ENCODE measurements at places on chromosomes 4 and X. TPM values are rescaled to one million over a fixed set of nuclear protein-coding genes. Genes with fewer than 3 reads are reported as not detected.
A peak's percentile ranks its signal among the peaks of the same experiment; 100 is the strongest.

DNA sequence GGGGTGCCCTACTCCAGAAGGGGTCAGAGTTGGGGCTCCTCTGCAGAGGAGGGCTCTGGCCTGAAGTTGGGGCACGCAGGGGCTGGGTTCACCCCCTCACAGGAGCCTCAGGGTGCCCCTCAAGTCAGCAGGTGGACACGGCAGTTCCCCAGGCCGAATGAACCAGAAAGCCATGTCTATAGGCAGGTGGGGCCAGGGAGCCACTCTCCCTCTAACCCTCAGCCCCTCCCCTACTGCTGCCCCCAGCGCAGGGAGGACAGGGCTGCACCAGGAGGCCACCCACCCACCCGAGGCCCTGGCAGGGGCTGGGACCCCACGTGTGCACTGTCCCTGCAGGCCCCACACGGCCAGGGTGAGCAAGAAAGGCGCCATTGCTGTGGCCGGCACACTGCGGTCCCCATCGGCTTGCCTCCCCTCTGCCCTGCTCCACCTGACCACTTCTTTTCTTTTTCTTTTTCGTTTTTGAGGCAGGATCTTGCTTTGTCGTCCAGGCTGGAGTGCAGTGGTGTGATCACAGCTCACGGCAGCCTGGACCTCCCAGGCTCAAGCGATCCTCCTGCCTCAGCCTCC is 83.8 kb downstream of the FAM53A start:
- DNase-seq: no peak

- no peak for DNase-seq
Observed at GRCh38 chr4:117481742-117482141, 396.4 kb upstream of the TRAM1L1 start.

DNA sequence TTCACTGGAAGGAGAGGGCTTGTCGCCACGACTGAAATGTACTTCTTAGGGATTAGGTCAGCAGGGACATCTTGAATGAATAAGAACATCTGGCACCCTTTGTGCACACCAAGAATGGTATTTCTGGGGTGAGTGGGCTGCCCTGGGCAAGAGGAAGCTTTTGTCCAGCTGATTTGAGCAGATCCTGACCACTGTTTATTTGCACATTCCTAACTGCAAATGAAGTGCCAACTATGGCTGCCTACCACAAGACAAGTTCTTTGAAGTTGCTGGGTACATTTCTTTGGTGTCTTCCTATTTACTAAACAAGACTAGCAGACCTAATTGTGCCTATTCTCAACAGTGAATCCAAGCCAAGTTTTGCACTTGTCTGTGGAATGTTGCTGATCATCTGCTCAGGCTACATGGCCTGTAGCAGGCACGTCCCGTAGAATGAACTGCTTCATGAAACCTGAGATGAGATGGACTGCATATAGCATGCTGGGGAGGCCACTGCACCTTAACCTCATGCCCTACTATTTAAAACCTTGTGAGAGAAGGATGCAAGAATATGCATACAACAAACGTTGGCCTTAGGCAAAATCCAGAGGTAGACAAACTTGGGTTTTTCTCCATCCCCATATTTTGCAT is 45.0 kb downstream of the PIR start:
- DNase-seq: no peak

GRCh38 chr4:82524570-82525152 is 37.1 kb downstream of the TMEM150C start:
- no peak for DNase-seq

DNA sequence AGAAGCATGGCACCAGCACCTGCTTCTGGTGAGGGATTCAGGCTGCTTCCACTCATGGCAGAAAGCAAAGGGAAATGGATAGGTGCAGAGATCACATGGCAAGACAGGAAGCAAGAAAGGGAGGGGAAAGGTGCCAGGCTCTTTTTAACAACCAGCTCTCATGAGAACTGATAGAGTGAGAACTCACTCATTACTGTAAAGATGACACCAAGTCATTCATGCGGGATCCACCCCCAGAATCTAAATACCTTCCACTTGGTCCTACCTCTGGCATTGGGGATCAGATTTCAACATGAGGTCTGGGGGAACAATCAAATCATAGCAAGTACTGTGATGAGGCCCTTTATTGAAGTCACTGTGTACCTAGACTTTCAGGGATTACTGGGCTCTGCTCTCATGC is 72.0 kb upstream of the PRDM5 start:
- DNase-seq: no peak

GRCh38 chr4:187274153-187274552 is 550.5 kb upstream of the FAT1 start:
- DNase-seq: no peak

- no peak for DNase-seq
Observed at GRCh38 chr4:156029691-156030090, 76.0 kb upstream of the CTSO start.

- no peak for DNase-seq
Observed at GRCh38 chr4:180156684-180157083, 2086.5 kb upstream of the TENM3 start.

DNA sequence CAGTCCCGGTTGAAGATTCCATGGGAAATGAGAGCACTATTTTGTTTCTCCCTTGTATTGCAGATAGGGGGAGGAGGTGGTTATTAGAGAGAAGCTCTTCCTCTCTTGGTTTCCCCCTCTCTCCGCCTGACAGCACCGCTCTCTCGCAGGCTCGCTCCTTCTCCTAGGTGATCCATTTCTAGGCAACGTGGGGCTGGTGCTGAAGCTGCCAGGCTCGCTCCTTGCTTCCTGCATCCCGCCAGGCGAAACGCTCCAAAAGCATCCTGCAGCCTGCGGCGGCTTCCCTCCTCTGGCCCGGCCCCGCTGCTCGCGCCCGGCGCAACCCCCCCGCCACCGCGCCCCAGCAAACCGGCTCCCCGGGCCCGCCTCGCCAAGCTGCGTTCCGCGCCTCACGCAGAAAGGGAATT is at the start of gene GRID2:
GRID2 (plus strand) TSS at position 346 of the 407 bp plus-strand sequence.
- peak; percentile 32 for DNase-seq

DNA sequence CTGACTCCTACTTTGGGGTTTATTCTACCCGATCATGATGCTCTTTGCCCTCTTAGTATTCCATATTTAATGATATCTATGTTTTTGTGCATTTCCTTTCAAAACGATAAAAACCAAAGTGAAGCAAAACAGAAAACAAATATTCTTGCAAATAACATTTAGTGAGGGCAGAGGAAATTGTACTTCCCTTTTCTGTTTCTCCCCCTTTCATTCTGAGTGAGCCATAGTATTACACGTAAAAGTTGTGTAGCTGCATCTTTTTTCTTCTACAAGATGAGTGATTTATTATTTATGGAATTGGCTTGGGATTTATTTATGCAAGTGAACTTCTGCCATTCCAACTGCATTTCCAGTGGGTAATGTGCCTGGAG is 109.9 kb downstream of the AFF2 start:
- no peak for DNase-seq

GRCh38 chr4:7959078-7959477 is 19.4 kb upstream of the AFAP1 start:
- DNase-seq: no peak

GRCh38 chrX:149371986-149372385 is 133.1 kb downstream of the IDS start:
- DNase-seq: no peak

GRCh38 chr4:104615926-104616325 is 121.2 kb upstream of the CXXC4 start:
- DNase-seq: no peak

DNA sequence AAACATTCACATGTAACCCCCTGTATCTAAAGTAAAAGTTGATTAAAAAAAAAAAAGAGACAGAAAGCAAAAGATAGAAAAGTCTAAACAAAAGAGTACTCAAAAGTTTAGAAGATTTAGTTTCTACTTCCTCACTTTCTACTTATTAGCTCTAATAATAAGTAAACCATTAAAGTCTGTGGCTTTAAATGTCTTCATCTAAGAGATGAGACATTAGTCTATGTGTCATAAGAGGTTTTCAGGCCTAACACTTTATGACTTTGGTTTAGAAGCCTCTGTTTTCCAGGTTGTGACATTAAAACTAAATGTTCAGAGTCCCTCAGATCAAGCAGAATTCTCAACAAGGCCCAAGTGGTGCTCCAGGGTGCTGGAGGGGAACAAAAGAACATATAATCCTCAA is 42.2 kb upstream of the GUCY1A1 start:
- peak; percentile 22 for DNase-seq

- no peak for DNase-seq
Observed at GRCh38 chr4:106039796-106040195, 144.5 kb downstream of the NPNT start.

- no peak for DNase-seq
Observed at GRCh38 chr4:102196221-102196620, 149.1 kb downstream of the SLC39A8 start.

DNA sequence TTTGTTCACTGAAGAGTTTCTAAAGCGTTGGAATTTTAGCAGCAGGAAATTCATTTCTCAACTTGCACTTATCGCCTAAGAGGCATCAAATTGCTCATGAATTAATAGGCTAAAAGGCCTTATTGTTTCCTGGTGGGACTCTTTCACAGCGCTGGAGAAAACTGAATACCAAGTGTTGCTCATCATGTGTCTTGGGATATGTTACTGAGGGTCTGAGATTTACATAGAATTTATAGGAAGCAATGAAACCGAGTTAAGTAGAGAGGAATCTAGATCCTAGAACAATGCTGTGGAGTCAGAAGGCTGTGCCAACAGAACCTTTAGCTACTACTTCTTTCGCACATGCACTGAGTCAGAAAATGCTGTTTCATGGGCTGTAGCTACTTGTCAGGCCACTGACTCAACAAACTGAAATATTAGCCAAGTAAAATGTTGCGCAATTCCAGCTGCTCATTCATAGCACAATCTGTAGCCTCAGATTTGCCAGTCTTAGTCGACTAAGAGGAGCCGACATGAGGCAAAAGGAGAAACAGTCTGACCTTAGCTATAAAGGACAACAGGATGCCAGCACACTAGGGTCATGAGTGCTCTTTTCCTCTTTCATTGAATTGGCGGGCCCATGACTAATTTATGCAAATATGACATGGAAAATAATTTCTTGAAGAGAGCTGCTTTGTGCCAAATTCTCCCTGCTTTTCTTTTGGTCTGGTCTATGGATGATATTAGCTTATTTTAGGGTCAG is 35.9 kb upstream of the CXCL8 start:
- peak; percentile 87 for DNase-seq

Gene GIMD1
- total RNA-seq: not detected

Gene SLC35A2
- 13.8 TPM for total RNA-seq

Gene PPP1R2C
- not detected for total RNA-seq

Gene CT45A2
- not detected for total RNA-seq

Gene MAGED4B
- total RNA-seq: 12.9 TPM

Gene CCDC110
- total RNA-seq: 0.98 TPM

Gene ZNF81
- 9.5 TPM for total RNA-seq

Gene HTR2C
- total RNA-seq: not detected

Gene SYAP1
- total RNA-seq: 54.8 TPM

Gene HSFX2
- total RNA-seq: not detected

Gene MANBA
- total RNA-seq: 19.4 TPM

Gene MUC7
- not detected for total RNA-seq

Gene CABS1
- total RNA-seq: not detected

Gene PDLIM3
- total RNA-seq: 11.3 TPM

Gene MAOB
- 7.1 TPM for total RNA-seq

Data from Caki2 (cell line).